ENCODE measurements at places on chromosomes 16 and 17.

- no peak for DNase-seq
Observed at GRCh38 chr16:75011634-75012307, 12.9 kb downstream of the ZNRF1 start.

DNA sequence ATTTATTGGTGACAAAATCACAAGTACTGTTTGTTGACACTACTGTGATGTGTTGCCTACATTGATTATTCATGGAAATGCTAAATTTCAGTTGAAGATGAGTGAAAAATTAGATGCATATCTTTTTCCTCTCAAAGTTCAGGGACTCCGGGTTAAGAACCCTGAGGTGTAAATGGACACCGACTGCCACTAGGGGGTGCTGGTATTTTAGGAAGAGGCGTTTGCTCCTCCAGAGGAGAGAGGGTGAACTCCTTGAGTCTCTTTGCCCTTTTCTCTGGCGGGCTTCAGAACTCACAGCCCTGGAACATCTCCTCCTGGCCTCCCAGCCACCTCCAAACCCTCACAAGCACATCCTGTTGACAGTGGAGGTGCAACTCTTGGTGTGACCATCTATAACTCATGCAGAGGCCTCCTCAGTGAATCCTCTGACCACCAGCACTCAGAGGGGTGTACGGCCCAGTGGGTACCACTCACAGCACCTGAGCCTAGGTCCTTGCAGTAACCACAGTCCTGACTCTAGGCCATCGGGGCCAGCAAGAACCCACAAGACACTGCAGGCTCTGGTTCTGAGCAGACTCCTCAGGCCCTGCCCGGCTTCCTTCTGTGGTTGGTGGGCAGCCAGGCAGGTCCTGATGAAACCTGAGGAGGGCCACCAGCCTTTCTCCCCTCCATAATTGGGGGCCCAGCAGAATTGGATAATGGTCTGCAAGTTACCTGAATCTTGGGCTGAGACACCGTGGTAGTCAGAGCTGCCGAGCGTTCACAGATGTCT, 26.2 kb upstream of the PIK3R5 start:
- DNase-seq: peak; percentile 61

- no peak for DNase-seq
Observed at GRCh38 chr17:32849879-32850278, 27.0 kb downstream of the MYO1D start.

GRCh38 chr16:56869513-56870275, 4.7 kb downstream of the SLC12A3 start:
- DNase-seq: peak; percentile 56

GRCh38 chr17:37490022-37490587, 414 bp downstream of the DUSP14 start:
- peak; percentile 82 for DNase-seq

- DNase-seq: no peak
Observed at GRCh38 chr16:77949445-77949844, 72.9 kb upstream of the CLEC3A start.

DNA sequence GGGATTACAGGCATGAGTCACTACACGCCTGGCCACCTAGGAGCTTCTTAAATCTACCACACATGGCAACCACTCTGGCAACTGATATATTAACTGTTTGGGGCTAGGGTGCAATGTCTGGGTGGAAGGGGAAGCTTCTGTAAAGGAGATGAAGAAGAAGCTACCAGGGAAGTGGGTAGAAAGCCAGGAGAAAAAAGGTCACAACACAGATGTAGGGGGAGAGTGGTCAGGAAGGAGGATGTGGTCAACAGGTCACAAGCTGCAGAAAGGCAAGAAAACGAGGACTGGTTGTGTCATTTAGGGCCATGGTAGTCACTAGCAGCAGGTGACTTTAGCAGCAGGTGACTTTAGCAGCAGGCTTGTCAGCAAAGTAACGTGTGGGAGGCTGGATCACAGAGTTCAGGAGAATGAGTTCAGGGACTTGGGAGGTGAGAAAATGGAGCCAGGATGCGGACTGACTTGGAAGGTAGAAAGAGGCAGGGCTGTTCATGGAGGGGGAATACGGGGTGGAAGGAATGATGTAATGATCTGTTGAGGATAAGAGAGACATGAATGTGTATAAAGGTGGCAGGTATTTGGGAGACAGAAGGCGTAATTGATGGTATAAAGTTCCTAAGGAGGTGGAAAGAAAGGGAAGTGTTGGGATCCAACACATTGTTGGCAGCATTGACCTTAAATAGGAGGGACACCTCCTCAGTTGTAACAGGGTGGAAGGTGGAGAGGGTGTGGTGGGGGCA, 16.3 kb upstream of the WFIKKN2 start:
- DNase-seq: peak; percentile 37

DNA sequence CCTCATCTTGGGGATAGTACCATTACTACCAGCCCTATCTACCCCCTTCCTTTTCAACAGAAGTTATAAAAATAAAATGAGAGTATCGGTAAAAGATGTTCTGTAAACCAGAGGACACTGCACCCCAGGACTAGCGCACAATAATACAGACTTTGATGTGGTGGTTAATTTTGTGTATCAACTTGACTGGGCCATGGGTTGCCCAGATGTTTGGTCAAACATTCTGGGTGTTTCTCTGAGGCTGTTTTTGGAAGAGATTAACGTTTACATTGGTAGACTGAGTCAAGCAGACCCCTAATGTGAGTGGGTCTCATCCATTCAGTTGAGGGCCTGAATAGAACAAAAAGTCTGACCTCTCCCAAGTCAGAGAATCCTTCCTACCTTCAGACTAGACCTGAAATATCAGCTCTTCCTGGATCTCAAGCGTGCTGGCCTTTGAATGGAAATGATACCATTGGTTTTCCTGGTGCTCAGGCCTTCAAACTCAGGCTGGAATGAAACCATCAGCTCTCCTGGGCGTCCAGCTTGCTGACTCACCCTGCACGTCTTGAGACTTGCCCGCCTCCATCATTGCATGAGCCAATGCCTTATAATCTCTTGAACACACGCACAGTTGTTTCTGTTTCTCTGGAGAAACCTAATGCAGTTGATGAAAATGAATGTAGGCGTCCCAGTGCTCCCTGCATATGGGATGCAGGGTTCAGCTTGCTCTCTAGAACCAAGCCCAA, 10.1 kb downstream of the MRM1 start:
- DNase-seq: no peak

All from RPMI8226 (cell line).